ENCODE measurements at places on chromosomes 6 and 20. TPM values are rescaled to one million over a fixed set of nuclear protein-coding genes. Genes with fewer than 3 reads are reported as not detected.

- H3K4me1 ChIP-seq = no peaks in the 10 kb centered on the region
- no peak overlapping the region for H3K27ac ChIP-seq
- no peaks in the 10 kb centered on the region for H3K27me3 ChIP-seq
Observed at GRCh38 chr6:72245565-72245964, 359.2 kb downstream of the RIMS1 start.

DNA sequence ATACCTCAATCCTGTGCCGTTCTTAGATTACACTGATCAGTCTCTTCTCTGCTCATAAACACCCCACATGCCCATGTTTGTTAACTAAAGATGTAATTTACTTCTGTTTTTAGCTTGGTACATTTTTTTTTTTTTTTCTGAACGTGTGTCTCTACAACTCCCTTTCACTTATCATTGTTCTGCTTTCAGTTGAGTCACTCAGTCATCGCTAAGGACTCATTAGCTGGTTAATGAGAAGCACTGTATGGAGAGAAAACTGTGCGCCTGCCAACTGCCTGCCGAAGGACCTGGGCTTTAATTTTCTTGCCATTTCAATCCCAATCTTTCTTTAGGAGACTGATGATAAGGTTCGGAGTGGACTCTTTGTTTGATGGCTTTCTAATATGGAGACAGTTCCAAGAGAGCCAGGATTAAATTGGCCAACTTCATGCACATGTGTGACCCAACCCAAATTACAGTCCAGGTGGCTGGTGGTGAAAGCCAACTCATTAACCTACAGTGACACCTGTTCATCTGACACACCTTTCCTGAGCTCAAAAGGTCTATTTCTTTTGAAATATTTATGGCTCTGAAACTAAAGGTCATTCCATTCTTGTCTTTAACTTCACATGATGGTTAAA lies 334.1 kb downstream of the BCKDHB start:
- no peaks in the 10 kb centered on the region for H3K27me3 ChIP-seq
- H3K36me3 ChIP-seq = no peaks in the 10 kb centered on the region
- no peak overlapping the region for H3K27ac ChIP-seq
- no peaks in the 10 kb centered on the region for H3K4me1 ChIP-seq
- no peak overlapping the region for H3K4me3 ChIP-seq

GRCh38 chr6:90610301-90610750 lies 23.5 kb upstream of the MAP3K7 start:
- H3K27ac ChIP-seq = peak overlapping the region; percentile 47
- no peaks in the 10 kb centered on the region for H3K36me3 ChIP-seq
- H3K4me3 ChIP-seq = peak overlapping the region; percentile 46
- H3K27me3 ChIP-seq = peaks cover 52% of the 10 kb centered on the region
- no peak for DNase-seq
- peaks cover 17% of the 10 kb centered on the region for H3K4me1 ChIP-seq

GRCh38 chr6:166597711-166598440 lies 11.4 kb upstream of the RAMACL start:
- H3K27me3 ChIP-seq = no peaks in the 10 kb centered on the region
- H3K36me3 ChIP-seq = no peaks in the 10 kb centered on the region
- H3K4me3 ChIP-seq = no peak overlapping the region

GRCh38 chr20:50664254-50664653 lies 27.1 kb downstream of the RIPOR3 start:
- H3K4me3 ChIP-seq = no peak overlapping the region
- DNase-seq = no peak
- H3K27ac ChIP-seq = peak overlapping the region; percentile 38
- no peaks in the 10 kb centered on the region for H3K27me3 ChIP-seq
- no peaks in the 10 kb centered on the region for H3K36me3 ChIP-seq

- H3K4me3 ChIP-seq = no peak overlapping the region
- H3K27me3 ChIP-seq = no peaks in the 10 kb centered on the region
- no peaks in the 10 kb centered on the region for H3K36me3 ChIP-seq
- H3K27ac ChIP-seq = no peak overlapping the region
- no peaks in the 10 kb centered on the region for H3K4me1 ChIP-seq
Observed at GRCh38 chr20:23195636-23196035, 109.5 kb upstream of the CD93 start.

- H3K27me3 ChIP-seq = no peaks in the 10 kb centered on the region
- H3K36me3 ChIP-seq = peaks cover 3% of the 10 kb centered on the region
- no peak for DNase-seq
- no peak overlapping the region for H3K4me3 ChIP-seq
- no peaks in the 10 kb centered on the region for H3K4me1 ChIP-seq
Observed at GRCh38 chr6:105363100-105363754, 39.7 kb downstream of the PREP start.

- peaks cover 8% of the 10 kb centered on the region for H3K4me1 ChIP-seq
- H3K27ac ChIP-seq = no peak overlapping the region
- no peaks in the 10 kb centered on the region for H3K36me3 ChIP-seq
- H3K27me3 ChIP-seq = no peaks in the 10 kb centered on the region
- DNase-seq = no peak
Observed at GRCh38 chr6:139490482-139490881, 116.0 kb upstream of the CITED2 start.

Gene ALDH8A1
- 2.5 TPM for total RNA-seq
